ENCODE measurements at places on chromosomes 2 and 18. TPM values are rescaled to one million over a fixed set of nuclear protein-coding genes. Genes with fewer than 3 reads are reported as not detected.
A peak's percentile ranks its signal among the peaks of the same experiment; 100 is the strongest.

The RTP5 gene
- total RNA-seq = not detected

The LOXHD1 gene
- total RNA-seq = 0.34 TPM

The CCDC178 gene
- total RNA-seq = not detected

The ARPC2 gene
- 178 TPM for total RNA-seq

The KLF7 gene
- total RNA-seq = 13.5 TPM

The ERMN gene
- total RNA-seq = not detected

The RAB6C gene
- total RNA-seq = 0.11 TPM

The PRADC1 gene
- total RNA-seq = 60.3 TPM

DNA sequence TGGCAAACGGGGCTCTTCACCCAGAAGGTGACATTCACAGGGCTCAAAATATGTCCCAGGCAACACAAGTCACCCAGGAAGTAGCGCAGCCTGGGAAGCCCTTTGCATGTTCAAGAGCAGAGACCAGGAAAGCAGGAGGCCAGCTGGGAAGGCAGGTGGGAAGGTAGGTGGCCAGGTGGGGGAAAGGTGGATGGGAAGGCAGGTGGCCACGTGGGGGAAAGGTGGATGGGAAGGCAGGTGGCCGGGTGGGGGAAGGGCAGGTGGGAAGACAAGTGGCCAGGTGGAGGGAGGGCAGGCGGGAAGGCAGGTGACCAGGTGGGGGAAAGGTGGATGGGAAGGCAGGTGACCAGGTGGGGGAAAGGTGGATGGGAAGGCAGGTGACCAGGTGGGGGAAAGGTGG lies 102.7 kb downstream of the ZNF516 start:
- no peak for DNase-seq

DNA sequence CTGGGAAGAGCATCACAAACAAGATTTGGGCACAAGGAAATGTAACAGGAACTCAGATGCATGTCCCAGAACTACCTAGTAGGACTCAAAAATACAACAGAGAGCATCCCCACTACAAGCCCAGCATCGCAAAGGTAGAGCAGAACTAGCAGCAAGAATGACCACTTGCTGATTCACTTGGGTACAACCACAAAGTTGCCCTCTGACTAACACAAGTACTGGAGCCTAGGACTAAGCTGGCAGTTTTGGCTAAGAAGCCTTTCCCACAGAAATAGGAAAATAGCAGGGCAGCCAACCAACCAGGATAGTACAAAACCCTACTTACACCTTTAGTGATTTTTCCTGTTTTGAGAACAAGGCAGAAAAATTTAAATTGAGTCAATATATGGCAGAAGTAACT lies 193.8 kb downstream of the PAX3 start:
- no peak for DNase-seq

DNA sequence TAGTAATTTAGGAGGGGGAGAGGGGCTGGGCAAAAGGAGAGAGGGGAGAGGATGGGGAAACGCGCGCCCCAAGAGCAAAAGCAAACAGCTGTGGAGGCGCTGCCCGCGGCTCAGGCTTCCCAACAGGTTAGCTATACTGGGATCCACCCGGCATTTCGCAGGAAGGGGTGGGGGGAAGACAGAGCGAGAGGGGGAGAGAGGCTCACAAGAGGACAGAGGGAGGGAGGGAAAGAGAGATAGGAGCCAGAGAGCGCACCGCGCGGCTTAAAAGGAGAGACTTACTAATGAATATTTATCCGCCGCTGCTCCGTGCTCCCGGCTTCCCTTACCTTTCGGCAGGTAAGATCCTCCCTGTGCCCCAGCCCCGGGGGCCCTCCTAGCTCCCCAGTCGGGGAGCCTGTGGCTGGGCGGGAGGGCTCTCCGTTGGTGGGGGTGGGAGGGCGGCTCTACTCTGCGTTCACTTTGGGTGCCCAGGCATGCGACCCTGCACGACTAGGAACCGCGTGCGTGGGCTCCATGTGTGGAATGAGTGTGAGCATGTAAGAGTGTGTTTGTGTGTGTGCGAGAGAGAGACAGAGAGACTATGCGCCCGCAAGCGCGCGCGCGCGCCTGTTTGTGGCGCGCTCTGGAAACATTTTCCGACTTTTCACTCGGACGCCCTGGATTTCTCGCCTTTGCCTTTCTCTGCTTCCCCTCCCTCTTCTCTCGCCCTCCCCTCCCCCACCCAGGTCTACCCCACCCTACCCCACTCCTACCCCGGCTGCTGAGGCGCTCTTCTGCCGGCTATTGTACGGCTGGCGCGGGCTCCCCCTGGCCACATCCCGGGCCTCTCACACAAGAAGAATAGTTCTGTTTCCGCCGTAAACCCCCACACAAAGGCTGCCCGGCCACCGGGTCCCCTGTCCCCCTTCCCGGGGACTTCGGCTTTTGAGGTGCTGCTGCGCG lies 7.2 kb upstream of the SIX3 start:
- DNase-seq = peak; percentile 45

DNA sequence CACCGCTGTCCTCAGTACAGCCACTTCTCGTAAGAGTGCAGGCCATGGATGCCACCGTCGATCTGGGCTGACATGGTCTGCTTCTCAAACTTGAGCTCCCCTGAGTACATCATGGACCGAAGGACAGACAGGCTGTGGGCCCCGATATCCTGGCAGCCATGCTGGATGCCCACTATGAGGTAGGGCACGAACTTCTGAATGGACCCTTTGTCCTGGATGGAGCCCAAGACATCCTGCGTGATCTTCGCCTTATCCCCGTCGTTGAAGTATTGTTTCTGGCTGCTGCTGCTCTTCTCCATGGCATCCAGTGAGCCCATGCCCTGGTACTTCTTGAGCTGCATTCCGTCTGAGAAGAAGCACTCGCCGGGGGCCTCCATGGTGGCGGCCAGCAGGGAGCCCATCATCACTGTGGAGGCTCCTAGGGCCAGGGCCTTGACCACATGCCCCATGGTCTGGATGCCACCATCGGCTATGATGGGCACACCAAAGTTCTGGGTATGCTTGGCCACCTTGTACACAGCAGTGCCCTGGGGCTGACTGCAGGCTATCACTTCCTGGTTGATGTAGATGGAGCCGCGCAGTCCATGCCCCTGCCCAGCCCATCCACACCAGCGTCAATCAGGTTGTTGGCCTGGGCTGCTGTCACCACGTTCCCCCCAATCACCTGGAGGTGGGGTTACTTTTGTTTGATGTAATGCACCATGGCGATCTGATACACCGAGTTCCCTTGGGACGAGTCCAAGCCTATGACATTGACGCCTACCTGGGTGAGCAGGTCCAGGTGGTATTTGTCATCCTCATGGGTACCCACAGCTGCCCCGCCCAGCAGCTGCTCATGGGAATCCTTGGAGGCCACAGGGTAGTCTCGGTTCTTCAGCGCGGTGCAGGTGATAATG lies 21.8 kb downstream of the CFLAR start:
- no peak for DNase-seq

DNA sequence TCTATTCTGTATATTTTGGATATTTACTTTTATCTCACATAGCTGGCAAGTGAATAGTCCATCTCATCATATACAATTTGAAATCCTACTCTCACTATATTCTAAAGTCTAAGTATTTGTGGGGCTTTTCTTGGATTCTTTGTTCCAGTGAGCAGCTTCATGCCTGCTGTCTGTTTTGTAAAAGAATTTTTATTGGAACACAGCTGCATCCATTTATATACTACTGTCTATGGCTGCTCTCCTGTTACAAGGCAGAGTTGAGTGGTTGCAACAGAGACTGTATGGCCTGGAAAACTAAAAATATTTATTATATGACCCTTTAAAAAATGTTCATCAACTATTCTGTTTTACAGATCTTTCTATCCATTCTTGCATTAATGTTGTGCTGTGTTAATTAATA lies 193.3 kb upstream of the KLHL14 start:
- DNase-seq = no peak

GRCh38 chr2:53235836-53236582 lies 531.6 kb upstream of the CHAC2 start:
- no peak for DNase-seq

DNA sequence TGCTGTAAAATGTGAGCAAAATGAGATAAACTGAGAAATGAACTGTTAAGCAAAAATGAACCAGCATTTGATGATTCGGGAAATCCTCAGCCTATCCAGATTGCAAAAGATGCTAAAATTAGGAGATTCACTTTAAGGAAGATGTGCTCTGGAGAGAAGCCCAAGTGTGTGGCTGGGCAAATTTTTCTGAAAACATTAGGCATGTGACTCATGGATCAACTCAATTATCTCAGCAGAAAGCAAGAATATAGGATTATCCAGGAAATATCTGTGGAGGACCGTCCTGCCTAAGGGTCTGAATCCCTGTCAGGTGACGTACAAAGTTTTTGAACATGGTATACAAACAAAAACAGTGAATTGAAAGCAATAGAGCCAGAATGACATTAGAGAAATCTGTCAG lies 1268.3 kb upstream of the TMEFF2 start:
- DNase-seq = no peak

DNA sequence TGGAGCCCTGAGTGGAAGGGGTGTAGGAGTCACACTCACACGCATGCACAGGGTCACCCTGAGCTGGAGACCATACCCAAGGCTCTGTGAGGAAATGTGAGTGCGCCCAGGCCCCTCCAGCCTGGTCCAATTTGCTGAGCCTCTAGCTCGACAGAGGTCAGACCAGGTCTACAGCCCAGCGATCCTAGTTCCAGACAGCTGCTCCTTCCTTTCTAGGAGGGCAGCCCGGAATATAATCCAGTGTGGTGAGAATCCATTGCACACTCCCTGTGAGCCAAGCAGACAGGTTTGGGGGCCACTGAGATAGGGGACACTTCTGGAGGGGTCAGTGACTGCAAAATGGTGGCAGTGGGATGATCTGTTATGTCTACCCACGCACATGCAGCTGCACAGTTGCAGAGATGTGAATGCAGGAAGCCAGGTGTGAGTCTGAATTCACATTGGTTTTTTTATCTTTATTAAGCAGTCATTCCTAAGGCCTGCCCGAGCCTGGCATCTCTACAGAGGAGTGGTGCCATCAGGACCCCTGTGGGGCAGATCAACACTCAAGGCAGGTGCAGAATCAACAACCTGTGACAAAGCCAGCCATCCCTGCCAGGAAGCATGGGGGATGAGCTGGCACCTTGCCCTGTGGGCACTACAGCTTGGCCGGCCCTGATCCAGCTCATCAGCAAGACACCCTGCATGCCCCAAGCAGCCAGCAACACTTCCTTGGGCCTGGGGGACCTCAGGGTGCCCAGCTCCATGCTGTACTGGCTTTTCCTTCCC lies at the start of gene GPR148:
TSS of gene GPR148 (plus strand) at position 522 of the 768 bp plus-strand sequence. CDS start at position 604, 82 bp downstream.
- no peak for DNase-seq

- DNase-seq = no peak
These were observed 46.3 kb upstream of the CCBE1 start for GRCh38 chr18:59743566-59743965.

DNA sequence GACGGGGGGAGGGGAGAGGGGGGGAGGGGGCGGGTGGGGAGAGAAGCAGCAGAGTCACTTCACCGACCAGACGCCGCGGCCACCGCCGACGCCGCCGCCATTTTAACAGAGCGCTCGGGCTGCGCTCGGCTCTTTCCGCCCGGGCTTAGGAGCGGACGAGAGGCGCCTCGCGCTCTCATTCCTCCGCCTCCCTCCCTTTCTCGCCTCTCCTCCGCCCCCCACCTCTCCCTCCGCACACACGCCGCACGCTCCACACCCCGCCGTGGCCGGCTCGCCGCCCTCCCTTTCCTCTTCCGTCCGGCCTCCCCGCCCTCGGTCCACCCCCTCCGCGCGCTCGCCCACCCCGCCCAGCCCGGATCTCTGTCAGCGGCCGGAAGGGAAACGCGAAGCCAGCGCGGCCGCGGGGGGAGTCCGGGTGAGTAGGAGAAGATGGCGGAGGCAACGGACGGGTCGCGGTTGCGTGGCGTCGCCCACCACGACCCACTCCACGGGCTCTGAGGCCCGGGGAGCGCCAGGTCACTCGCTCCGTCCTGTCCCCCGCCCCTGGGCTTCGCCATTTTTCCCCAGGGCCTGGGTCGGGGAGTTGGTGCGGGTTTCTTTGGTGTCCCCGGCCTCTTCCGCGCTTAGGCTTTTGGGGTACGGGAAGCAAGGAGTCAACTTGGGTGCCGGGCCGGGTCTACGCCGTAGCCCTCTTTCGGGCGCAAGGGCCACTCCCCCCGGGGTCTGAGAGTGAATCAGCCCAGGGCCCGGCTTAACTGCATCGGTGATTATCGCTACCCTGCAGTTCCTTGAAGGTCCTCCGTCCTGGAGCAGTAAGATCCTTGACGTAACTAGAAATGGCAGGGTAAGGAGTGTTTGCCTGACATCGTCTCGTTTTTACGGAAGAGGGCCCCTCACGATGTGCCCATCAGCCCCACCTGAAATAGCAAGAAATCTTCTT lies at the start of gene USP34:
TSS of gene USP34 (minus strand) at position 123 of the 940 bp plus-strand sequence. CDS start 395 bp downstream, outside the sequence.
- DNase-seq = peak; percentile 96

- no peak for DNase-seq
These were observed 268.4 kb upstream of the CDH19 start for GRCh38 chr18:66872277-66872676.

GRCh38 chr2:59680863-59681262 lies 872.6 kb downstream of the BCL11A start:
- DNase-seq = no peak

DNA sequence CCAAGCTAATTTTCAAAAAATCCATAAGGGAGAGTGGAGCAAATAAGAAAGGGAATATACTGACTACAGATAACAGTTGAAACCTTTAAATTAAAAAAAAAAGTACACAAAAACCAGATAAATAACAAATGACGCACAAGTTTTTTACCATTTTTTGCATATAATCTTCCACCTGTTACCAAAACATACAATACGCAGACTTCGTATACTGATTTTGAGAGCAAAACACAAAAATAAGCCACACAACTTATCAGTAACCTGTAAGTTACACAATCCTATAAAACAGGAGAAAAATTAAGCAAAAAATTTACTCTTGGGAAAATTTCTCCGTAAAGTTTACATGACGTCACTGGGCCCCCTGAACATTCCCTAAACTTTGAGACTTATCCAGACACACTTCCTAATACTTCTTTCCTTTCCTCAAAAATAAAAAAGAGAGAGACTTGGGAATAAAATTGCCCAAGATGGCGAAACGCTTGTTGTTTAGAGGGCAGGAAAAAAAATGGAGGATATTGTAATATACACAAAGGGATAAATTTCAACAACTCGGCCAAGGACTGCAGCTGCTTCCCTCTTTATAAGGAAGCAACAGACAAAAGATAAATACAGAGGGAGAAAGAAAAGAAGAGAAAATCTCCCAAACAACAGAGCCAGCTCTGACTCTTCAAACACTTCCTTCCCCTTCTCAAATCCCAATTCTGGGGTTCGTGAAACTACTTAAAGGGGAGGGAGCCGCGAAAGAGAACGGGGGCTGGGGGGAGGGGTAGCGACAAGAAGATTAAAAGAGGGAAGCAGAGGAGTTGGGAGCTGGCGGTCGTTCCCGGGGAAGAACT lies 1.6 kb downstream of the BAZ2B start:
- no peak for DNase-seq

DNA sequence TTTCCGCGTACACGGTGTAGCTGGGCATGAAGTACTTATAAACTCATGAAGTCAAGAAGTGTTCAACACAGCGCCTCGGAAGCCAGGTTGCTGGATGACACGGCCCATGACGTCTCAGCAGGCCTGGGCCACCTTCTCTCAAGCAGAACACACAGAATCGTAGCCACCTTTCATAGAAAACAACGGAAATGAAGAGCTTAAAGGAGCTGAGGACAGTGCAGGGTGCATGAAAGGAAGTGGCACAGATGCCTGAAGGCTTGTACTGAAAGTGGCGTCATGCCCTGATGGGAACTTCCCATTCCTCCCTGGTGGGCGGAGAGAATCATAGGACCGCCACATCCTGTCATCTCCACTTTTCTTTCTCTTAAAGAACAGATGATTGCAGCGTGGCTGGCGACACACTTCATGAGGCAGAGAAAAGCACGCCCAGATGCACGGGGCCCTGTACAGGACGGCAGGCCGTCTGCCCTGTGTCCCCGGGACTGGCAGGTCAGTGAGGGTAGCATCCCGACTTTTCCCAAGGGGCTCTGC lies 31.1 kb downstream of the HDAC4 start:
- DNase-seq = peak; percentile 40

Measured in psoas muscle (tissue), 8 donors.